RKO (cell line): ENCODE measurements at places on chromosomes 6 and 20.

- peak; percentile 53 for DNase-seq
Measured at GRCh38 chr6:145733810-145734209, 1.5 kb downstream of the EPM2A start.

GRCh38 chr20:15119852-15120487, 782.6 kb upstream of the FLRT3 start:
- no peak for DNase-seq

- DNase-seq: no peak
Measured at GRCh38 chr6:107495971-107496370, 6.1 kb downstream of the SOBP start.

- no peak for DNase-seq
Measured at GRCh38 chr6:130320908-130321307, 44.9 kb upstream of the TMEM200A start.

GRCh38 chr6:13914351-13914750, 10.4 kb upstream of the RNF182 start:
- DNase-seq: no peak

DNA sequence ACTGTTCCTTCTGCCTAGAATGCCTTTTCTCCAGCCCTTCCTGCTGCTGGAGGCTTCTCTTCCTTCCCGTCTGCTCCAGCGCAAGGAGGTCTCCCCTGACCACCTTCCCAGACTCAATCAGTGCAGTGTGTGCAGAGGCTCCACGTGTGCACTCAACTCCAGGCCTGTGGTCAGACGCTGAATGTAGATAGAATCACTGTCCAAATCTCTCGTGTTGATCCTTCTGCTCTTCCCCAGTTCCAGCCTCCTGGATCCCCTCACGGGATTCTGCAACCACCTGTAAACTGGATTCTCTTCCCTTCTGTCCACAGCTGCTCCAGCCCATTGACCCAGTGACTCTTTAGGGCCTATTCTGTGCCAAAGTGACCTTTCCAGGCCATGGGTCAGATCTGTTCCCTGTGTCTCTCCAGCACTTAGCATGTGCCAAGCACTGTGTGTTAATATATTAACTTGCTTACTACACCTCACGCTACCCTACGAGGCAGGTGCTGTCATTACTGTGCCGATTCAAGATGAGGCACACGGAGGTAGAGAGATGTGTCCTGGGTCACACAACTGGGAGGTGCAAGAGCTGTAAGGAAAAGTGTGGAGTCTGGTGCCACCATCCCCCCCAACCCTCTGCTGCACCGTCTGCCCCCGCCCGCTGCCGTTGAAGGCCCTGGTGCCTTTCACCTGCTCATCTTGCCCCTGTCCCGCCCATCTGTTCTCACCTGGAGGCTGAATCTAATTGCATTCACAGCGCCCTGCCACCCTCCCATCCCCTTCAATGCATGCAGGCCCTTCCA, 112.2 kb downstream of the SULF2 start:
- DNase-seq: no peak

DNA sequence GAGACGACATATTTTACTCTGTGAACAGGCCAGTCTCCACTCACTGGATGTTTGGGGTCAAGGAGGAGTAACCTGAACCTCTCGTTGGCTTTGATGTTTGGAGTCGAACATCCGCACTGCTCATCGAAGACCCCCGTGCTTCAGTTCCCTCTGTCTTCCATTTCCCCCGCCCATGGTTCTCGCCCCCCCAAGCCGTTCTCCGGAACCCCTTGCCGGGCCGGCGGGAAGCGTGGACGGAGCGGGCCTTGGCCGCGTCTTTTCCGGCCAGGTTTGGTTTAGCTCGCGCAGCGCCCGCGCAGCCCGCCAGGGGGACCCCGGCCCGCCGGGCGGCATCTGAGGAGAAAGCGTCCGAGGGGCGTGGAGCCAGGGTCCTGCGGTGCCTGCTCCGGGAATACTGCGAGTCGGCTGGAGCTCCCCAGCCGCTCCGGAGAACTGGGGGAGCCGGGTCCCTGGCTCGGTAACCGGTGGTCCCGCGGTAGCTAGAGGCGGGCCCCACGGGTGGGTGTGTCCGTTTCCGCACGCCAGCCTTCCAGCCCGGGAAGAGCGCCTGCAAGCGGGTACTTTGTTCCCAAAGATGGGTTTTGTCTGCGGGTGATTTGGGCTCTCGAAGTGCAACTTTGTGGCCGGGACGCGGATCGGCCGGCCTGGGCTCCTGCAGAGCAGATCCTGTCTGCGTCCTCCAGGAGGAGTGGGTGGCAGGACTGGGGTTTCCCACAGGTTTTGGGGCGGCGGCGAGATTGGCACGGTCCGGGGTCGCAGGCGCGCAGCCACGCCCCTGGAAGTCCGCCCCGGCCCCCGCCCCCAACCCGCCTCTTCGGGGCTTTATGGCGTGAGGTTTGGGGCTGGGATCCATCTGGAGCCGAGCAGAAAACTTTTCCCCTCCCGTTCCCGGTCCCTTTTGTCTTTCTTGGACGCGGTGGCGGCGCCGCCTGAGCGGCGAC, at the start of gene TMEM200A:
TMEM200A (plus strand) TSS at position 852 of the 941 bp plus-strand sequence. CDS start 74,406 bp downstream, outside the sequence.
- no peak for DNase-seq

GRCh38 chr6:22892452-22892851, 323.1 kb downstream of the HDGFL1 start:
- peak; percentile 48 for DNase-seq

GRCh38 chr20:58891718-58892140, 39.2 kb downstream of the GNAS start:
- peak; percentile 48 for DNase-seq

DNA sequence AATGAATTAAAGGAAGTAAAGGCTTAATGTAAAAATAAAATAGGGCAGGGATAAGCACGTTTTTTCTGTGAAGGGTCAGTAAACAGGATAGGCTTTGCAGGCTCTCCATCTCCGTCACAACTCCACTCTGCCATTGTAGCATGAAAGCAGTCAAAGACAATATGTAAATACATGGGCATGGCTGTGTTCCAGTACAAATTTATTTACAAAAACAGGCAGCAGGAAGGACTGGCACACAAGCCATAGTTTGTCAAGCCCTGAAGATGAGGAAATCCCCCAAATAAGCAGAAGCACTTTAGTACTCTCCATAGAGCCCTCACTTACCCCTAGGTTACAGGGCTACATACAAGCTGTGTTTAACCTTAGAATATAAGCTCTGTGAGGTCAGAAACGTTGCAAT, 8.9 kb upstream of the FBXO9 start:
- no peak for DNase-seq

DNA sequence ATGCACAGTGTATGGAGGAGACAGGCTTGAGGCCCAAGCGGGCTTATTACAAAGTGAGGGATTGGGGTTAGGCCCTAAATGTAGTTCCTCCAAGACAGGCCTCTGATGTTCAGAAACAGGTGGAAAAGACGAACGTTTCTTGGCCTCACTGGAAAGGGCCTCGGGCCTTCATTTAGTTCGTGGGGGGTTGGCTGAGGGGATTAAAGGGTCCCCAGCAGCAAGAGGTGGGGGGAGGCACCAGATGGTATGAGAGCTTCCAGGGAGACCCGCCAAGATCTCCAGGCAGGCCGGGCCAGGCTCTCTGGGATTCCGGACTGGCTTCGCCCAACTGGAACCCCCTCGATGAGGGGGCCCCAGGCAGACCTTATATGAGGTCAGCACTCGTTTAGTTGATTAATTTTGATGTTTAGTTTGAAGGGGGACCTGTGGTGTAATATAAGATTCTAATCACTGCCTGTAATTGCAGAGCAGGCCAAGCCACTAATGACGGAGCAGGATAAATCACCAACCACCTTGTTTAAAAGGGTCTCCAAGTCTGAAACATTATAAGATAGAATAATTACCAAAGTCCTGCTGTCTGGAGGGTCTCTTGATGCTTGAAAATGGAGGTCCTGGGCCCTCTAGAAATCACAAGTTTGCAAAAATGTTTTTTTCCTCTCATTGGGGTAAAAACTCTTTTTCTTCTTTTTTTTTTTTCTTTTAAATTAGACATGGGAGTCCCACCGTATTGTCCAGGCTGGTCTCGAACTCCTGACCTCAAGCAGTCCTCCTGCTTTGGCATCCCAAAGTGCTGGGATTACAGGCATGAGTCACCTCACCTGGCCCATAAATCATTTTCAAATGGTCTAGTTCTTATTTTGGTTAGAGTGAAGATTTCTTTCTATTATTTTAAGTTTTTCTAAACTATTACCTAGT, 2.2 kb downstream of the HMGA1 start:
- peak; percentile 60 for DNase-seq

DNA sequence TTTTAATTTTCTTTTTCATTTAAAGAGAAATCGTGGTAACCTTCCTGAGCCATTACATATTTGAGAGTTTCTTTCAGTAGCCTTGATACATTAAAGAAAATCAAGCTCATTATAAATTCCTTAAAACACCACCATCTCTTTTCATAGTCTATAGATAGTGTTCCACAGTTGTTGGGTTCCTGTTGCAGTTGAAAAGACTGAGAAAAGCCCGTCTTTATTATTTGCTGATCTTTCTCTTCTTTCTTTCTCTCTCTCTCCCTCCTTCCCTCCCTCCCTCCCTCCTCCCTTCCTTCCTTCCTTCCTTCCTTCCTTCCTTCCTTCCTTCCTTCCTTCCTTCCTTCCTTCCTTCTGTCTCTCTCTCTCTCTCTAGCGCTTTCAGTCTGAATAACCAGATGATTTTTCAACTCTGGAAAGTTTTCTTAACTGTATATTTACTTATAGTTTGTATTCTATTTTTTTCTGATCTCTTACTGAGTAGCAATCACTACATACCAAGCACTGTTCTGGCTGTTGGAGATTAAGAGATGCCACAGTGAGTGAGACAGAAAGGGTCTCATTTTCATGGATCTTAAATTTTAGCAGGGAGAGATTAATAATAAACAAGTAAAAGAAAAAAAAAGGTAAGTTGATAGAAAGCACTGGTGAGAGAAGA, 157.5 kb downstream of the TINAG start:
- no peak for DNase-seq

DNA sequence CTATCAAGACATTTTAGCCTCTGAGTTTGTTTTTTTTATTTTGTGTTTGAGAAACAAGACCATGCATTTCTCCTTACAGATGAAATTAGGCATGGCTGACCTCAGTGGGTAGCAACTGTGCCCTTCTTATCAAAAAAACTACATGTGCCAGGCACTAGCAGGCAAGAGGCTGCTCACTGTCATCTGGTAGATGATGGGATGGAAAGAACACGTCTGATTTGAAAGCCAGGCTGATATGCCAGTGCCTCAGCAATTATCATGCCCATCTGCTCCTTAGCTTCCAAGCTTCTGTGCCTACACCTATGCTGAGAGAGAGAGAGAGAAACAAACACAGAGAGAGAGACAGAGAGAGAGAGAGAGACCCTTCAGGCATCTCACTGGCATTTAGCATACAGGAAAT, 149.9 kb downstream of the C6orf118 start:
- no peak for DNase-seq

DNA sequence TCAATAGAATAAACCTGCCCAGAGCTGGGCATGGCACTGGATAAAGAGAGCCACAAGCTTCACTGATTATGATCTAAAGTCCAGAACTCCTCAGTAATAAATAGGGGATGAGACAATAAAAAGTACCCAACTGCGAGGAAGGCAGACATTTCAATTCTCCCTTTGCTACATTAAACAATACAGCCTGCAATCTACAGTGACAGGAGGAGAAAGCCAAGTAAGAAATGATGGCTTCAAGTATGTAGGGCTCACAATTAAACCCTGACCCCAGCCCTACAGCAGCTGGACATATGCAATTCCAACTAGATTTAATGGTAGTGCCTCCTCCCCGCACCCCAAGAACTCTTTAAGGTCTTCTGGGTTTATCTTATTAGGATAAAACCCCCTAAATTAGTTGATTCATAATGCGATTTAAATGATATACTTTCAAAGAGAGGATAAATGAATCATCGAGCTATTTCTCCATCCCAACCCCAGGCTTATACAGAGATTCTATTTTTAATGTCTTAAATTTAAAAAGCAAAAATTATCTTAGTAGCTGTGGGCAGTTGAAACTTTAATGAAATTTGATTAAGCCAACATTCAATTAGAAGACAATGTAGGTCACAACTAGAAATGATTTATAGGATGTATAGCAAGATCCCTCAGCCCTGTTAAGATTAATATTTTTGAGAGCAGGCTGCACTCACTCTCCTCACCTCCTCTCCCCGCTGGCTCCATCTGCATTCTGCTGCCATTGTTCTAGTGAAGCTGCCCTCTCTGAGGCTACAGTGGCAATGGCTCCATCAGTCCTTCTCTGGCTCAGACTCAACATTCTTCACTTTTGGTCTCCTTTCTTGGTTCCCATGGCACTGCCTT, 57.1 kb downstream of the OGFRL1 start:
- no peak for DNase-seq

- DNase-seq: peak; percentile 61
Measured at GRCh38 chr6:47484616-47485015, 7.0 kb downstream of the CD2AP start.

DNA sequence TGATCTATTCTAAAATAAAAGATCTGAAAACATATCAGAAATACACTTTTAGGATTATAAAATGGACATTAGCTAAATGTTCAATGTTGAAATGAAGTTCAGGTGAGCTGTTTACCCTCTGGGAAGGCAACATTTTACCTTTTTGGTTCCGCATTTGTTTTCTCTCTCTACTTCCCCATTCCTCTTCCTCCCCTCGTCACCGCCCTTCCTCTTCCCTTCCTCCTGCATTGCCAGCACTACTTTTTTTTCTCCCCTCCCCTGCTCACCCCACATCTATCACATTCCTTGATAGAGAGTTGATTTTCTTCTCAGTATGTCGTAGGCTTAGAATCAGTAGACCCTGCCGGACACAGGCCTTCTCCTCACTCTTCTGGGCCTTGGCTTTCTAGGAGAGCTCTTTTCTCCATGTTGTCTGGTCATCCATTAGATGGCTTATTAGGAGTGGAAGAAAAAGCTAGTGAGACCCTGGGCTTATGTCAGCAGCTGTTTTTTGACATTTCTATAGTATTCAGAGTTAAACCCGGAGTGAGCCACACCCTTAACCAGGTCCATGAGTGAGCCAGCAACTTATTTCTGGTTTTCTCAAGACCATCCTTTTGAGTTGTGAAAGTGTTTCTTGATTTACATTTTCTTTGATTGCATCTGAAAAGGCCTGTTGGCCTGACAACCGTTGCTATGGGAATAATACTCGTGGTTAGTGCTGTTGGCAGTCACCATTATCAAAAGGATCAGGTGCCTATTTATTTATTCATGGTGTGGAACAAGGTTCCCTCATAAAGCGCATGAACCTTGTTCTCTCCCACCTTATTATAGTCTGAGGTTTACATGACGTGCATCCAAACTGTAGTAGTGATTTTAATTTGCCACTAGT, 90.9 kb downstream of the DTD1 start:
- no peak for DNase-seq

GRCh38 chr6:29723262-29723665, at the start of gene HLA-F:
TSS of gene HLA-F (plus strand) at chr6:29723434. CDS start at chr6:29723464, 30 bp downstream.
- DNase-seq: peak; percentile 89
